ENCODE measurements at places on chromosomes 2 and 18.

GRCh38 chr2:176178038-176178756 lies 10.3 kb upstream of the HOXD1 start:
- no peak for DNase-seq

DNA sequence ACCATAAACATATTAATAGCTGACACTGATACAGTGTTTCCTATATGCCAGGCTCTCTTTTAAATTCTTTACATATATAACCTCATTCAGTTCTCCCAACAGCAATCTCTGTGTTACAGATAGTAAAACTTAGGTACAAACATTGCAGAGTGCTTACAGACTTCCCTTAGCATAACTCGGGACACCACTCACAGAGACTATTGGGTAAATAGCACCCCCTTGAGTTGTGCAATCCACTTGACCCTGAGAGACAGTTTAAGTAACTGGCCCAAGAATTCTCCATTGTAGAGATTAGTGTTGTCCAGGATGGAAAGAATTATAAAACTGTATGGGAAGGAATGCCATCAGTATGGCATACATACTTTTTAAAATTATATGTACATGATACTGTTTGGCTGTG lies 110.1 kb downstream of the POLE4 start:
- DNase-seq = no peak

DNA sequence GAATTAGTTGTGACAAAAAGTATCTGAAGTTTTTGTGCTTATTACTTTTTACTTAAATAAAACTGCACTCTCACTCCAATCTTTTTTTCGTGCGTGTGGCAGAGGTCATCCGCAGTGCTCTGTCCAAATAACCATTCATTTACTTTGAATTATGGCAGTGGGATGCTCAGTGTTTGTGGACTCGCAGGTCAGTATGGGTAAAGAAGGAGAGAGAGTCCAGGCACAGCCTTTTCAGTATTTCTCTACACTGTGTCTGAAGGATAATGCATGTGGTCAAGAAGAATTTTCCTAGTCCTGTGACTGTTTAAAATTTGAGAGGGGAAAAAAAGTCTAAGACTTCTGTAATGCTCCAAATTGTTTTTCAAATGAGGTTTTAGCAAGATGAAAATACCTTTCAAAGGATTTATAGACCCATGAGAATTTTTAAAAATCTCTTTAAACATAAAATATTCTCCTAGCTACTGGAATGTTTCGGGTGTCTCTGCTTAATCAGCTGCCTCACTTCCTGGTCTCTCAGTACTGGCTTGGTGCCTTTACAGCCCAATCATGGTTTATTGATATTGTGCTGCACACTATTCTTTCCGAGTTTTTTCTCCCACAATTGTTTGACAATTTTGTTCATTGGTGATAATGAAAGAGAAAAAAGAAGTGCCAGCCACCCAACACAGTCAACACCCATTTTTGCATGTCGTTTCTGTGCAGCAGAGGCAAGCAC lies 453.2 kb downstream of the PTPRM start:
- DNase-seq = no peak

- no peak for DNase-seq
These were observed 95.5 kb upstream of the SYT4 start for GRCh38 chr18:43372773-43373172.

- peak; percentile 27 for DNase-seq
These were observed 27.7 kb downstream of the SMAD7 start for GRCh38 chr18:48922801-48923730.

DNA sequence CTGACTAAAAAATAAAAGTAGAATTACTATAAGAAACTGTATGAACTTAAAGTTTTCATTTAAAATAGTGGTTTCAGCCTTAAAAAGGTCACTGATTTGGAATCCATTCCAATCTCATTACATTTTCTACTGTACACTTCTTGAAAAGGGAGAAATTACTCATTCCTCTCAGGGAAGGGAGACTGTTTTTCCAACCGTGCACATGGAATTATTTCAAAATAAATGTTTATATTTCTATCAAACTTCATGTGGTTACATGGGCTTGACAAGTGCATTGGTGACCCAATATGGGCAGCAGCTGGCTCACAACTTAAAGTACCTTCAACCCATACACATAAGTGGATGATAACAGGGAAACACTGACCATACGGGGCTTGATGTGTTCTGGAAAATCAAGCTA lies 324.5 kb upstream of the THUMPD2 start:
- DNase-seq = no peak

- DNase-seq = no peak
These were observed 116.5 kb downstream of the NOL4 start for GRCh38 chr18:34108206-34108605.
